ENCODE measurements at places on chromosomes 12 and 14.

GRCh38 chr12:15931590-15932053 lies 20.5 kb downstream of the DERA start:
- DNase-seq: no peak

DNA sequence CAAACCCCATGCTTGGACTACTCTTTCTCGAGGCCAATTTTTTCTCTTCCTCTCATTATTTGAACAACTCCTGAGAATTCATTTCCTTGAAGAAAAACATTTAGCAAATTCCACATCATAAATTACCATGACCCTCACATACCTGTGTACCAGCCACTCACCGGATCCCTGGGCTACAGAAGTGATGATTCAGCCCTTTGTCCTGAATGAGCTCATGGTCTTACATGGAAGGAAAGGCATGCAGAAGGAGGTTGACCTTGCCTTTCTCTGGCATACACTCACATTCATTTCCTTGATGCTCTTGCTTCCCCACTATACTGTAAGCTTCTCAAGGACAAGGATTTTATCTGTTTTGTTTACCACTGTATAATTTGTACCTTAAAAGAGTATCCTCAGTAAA lies 191.5 kb downstream of the SLC5A8 start:
- no peak for DNase-seq

GRCh38 chr14:102185360-102185759 lies 45.7 kb downstream of the WDR20 start:
- no peak for DNase-seq

- no peak for DNase-seq
Measured at GRCh38 chr14:56400109-56400825, 179.3 kb upstream of the TMEM260 start.

DNA sequence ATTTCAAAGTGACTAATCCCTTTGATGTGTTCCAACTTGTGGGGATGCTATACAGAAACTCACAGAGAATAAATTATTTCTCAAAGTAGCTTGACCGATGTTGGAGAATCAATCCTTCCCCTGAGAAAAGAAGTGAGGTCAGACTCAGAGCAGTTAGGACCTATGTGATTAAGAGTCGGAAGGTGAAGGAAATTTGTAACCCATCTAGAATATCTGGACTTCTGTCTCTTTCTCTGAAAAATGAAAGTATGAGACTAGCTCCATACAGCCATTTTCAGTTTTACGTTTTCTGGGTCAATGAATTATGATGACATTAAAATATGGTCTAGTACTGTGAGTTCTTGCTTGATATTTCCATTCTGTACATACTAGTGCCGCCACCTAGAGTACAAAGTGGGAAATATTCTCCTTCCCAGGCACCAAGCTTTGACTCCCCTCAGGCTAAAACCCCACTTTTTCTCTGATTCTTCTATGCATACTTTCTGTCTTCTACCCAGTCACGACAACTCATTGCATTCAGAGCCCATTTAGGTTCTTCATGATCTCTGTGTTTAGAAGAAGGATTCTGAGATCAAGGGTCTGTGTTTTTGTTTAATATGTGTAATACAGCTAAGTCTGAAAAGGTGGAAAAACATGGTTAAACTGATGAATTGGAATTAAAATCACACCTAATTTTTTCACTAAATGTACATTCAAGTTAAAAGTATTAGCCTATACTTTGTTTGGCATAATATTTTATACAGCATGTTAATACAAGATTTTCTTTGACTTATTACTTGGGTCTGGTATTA lies 6.9 kb upstream of the NTS start:
- DNase-seq: no peak

DNA sequence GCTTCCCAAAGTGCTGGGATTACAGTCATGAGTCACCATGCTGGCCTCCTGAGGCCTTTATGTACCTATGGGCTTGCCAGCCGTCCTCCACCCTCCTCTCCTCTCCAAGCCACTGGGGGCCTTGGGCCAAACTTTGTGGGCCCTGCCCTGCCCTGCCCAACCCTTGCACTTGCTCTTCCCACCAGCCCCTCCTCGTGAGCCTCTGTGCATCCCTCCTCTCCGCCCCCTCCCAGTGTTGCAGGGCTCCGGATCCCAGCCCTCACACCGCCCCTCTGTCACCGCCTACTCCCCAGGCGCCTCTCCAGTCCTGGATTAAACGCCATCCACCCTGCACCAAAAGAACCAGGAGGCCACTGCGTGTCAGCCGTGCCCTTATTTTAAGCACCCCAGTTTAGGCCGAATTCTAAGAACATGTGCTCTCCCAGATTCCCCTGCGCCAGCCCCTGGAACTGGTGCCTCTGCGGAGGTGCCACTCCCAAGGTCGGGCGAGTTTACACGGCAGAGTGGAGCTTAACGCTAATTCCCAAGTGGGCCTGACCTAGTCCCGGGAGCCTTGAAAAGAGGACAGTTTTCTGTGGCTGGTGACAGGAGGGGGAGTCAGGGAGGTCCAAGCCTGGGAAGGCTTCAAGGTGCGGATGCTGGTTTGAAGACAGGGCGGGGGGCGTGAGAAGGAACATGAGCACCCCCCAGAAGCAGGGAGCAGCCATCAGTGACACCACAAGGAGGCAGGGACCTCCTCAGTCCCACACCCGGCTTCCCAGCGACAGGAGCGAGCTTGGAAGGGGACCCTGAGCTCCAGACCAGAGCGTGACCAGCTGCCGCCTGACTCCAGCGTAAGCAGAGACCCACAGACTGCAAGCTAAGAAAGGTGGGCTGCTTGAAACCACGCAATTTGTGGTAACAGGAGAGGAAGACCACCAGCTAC lies 21.2 kb upstream of the CDCA4 start:
- DNase-seq: no peak

- DNase-seq: no peak
Measured at GRCh38 chr14:22939684-22940083, 10.5 kb upstream of the PRMT5 start.
